ENCODE measurements at places on chromosomes 13 and 19.
A peak's percentile ranks its signal among the peaks of the same experiment; 100 is the strongest.

GRCh38 chr13:78680576-78681350 lies 21.8 kb upstream of the OBI1 start:
- DNase-seq: no peak

DNA sequence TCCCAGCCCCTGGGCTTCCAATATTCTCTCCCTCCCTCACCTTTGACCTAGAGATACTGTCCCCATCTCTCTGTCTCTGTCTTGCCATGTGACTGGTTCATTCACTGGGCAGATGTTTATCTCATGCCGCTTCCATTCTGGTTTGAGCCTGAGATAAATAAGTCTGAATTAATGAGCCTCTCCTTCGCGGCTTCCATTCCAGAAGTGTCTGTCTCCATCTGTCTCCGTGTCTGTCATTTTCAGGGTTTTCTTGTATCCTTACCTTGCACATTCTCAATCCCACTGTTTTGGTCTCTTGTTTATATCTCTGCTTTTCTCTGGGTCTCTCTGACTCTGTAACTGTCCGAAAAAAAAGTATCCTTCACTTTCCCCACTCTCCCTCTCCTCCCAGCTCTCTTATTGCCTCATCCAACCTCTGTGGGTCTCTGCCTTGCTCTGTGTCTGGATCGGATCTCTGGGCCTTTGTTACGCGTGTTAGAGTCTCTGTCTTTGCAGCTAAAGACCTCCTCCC lies 4.3 kb downstream of the SPHK2 start:
- DNase-seq: no peak

DNA sequence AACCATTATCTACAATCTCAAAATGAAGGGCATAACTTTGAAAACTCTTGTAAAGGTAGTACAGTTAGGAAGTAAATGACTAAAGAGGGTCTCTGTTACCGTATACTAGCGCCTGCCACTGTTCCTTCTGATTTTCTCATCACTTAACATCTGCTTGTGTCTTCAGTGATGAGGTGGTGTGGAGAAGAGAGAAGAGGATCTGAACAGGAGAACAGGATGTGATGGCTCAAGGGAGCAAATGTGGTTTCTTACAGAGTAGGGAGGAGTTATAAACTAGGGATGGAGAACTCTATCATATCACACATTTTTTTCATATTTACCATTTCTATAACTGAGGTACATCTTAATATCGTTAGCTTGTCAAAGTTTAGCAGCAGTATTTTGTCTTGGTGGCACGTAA lies 1.1 kb downstream of the KCTD4 start:
- no peak for DNase-seq

GRCh38 chr19:29526730-29527499 lies 1.1 kb downstream of the VSTM2B start:
- DNase-seq: peak; percentile 54

DNA sequence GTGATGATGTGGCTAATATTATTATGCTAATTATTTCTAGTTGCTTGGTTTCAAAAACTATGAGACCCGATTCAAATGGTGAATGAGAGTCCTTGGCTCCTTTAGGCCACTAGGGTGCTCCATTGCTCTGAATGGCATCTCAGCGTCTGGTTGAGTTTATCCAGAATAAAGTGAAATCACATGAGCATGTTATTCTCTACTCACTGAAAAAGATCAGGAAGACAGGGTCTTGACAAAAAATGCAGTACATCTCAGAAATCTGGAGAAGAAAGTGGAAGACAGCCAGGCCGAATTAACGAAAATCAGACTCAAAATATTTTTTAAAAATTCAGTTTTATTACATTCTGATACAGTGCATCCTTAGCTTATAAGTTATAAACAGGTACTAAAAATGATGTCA lies 516.2 kb downstream of the MYO16 start:
- peak; percentile 53 for DNase-seq

- no peak for DNase-seq
Observed at GRCh38 chr13:47478985-47479384, 522.1 kb downstream of the SUCLA2 start.

GRCh38 chr13:67967031-67967430 lies 736.9 kb upstream of the PCDH9 start:
- DNase-seq: no peak

- no peak for DNase-seq
Observed at GRCh38 chr13:60162096-60162495, 1.6 kb downstream of the DIAPH3 start.

GRCh38 chr13:77345150-77345780 lies 18.4 kb upstream of the MYCBP2 start:
- DNase-seq: no peak

Data from iPS-NIHi11 (cell line).